ENCODE measurements at places on chromosomes 3 and 15.

DNA sequence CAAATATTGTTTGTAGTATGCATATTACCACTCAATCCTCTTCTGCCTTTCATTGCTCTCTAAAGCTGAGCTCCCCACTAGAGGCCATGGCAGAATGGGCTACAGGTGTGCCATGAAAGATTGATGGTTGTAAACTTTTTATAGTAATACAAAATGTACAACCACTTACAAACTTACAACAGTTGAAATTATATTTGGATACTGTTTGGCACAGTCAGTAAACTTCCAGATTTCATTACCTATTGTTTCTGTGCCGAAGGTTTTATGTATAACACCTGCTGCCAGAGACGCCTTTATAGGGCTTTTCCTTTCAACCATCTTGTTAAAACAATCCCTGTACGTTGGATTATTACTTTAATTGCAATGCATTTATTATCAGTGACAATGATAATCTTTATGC, 7.0 kb downstream of the ROPN1 start:
- DNase-seq: no peak

GRCh38 chr3:97610626-97611025, 153.9 kb upstream of the ARL6 start:
- DNase-seq: no peak

GRCh38 chr3:193301433-193301832, 60.4 kb downstream of the PLAAT1 start:
- DNase-seq: no peak

DNA sequence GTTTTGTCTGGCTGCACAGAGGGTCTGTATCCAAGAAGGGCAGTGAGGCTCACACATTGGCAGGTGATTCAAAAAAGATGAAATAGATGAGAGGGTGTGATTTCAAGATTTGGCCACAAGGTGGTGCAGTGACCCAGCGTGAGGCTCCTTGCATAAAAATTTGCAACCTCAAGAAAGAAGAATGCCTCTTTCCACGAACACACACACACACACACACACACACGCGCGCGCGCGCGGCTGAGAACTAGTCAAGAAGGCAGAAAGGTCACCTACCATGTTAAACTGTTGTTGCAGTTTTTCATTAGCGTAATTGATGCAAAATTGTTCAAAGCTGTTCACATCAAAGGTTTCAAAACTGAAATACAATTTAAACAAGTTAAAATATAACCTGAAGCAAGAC, 39.2 kb downstream of the MYO5C start:
- DNase-seq: peak; percentile 67

DNA sequence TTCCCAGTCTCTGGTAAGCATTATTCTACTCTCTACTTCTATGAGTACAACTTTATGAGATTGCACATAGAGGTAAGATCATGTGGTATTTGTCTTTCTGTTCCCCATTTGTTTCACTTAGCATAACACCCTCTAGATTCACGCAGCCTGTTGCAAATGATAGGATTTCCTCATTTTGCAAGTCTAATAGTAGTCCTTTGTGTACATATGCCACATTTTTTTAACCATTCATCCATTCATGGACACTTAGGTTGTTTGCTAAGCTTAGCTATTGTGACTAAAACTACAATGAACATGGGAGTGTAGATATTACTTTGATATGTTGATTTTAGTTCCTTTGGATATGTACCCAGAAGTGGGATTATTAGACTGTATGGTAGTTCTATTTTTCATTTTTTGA, 717.9 kb upstream of the ALCAM start:
- no peak for DNase-seq

DNA sequence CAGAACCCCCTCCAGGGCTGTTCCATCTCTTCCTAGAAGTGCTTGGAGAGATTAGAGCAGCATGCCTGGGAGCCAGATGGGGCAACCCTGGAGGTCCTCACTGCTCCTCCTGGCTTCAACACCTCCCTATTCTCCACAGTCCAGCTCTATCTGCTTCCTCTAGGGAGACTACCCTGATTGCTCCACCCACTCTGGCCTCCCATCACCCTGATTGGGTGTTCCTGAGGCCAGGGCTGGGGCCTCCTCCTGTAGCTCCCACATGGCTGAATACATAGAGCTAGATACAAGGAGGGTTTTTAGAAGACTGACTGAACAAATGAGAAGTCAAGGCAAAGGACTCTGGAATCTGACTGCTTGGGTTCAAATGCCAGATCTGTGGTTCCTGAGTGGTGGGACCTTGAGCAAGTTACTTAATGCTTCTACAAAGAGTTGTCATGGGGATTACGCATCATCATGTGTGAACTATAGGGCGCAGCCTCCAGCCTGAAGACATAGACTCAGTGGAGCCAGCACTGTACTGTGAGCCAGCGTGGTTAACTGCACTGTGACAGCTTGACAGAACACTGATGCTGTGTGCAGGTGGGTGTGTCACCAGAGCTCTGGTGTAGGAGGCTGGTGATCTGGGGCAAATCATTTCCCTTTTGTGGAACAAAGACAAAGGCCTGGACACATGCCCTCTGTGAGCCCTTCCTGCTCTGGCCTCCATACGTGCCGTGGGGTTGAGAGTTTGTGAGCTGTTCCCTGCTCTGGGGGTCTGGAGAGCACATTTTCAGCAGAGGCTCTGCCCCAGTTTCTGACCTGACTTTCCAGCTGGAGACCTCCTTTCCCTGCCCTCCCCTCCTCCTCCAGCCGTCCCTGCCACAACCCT, 74.8 kb downstream of the SCN5A start:
- no peak for DNase-seq

- no peak for DNase-seq
Measured at GRCh38 chr3:134463676-134464063, 22.1 kb downstream of the ANAPC13 start.

DNA sequence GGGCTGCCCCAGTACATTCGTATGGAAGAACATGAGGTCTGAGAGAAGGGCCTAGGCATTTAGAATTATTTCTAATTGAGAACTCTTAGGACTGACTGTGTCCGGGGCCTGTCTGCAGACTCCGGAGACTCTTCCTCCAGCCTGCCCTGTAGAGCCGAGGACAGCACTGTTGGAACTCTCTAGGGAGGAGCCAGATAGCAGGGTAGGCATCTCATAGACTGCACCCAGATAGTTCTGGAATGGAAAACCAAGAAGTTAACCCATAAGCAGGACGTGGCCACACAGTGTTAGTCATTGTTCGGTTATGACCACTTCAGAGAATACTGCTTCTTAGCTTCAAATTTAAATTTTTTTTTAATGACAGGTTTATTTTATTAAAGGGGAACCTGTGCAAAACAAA, 59.5 kb downstream of the SNRK start:
- no peak for DNase-seq

- DNase-seq: no peak
Measured at GRCh38 chr15:29451201-29451781, 181.7 kb upstream of the NSMCE3 start.

GRCh38 chr3:134282659-134283047, 32.0 kb upstream of the RYK start:
- DNase-seq: no peak

- peak; percentile 83 for DNase-seq
Measured at GRCh38 chr15:36449084-36449661, 130.3 kb upstream of the CDIN1 start.

DNA sequence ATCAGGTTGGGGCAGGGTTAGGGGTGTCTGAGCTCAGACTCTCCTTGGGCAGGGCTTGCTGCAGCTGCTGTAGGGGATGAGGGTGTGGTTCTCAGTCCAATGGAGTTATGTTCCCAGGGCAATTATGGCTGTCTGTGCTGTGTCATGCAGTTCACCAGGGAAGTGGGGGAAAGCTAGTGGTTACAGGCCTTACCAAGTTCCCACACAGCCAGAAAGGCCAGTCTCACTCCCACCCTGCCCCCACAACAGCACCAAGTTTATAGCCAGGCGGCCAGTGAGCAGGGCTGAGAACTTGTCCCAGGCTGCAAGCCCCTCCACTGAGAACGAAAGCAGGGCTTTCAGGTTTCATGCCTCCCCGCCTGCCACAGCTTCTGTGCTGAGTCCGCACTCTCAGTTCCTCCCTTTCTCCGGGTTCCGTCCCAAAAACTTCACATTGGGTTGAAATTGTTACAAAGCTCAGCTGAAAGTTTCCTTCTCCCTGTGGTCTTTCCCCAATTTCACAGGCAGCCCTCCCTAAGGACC, 19.6 kb upstream of the CPOX start:
- no peak for DNase-seq

- no peak for DNase-seq
Measured at GRCh38 chr3:71478568-71478967, 105.0 kb downstream of the FOXP1 start.

GRCh38 chr3:15313461-15313860, 18.9 kb downstream of the SH3BP5 start:
- no peak for DNase-seq

GRCh38 chr15:52709187-52709981, 30.2 kb upstream of the ATOSA start:
- DNase-seq: no peak

DNA sequence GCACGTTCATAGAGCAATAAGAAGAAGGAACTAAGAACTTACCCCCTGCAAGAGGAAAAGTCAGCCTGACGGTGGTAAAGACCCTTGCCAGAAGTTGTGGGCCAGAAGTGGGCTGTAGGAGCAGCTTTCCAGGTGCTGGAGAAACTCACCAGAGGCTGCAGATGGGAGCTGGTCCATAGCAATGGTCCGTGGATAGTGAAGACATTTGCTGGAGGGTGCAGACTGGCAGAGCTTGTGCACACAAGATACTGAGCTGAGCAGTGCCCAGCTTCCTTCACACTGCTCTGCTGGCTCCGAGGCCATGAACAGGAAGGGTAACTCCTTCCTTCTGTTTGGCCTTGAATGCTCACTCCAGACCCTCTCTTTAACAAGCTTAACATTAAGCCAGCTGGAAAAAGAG, 149.8 kb upstream of the BNIP2 start:
- no peak for DNase-seq

DNA sequence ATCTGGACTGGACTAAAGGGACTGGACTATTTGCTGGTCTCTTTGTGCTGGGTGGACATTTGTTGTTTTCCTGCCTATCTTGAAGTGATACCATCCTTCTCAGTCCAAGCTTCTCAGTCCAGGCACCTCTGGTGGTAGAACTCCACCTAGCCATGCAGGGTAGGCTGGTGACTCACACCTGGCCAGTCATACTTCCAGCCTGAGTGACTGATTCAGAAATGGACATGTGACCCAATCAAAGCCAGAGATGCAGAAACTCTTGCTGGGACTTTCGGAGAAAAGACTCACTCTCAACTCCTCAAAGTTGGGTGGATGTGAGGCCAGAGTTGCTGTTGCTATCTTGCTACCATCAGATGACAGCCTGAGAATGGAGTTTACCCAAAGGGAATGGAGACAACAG, 5.6 kb upstream of the ASB14 start:
- no peak for DNase-seq

DNA sequence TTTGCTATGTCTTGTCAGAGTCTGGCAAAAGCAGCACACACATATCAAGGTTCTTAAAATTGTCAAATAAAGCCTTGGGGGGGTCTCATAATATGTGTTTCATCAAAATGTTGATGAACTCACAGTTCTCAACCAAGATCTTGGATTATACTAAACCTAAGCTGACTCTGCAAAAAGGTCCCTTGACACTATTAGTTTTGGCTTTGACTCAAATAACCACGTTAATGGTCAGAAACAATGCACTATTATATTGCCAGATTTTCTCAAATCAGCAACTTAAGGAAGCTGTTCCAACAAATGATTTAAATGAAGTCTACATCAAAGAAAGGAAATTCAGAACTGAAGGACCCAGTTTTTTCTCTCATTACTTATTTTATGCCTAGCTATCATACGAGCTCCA, 1063.9 kb downstream of the ROBO1 start:
- DNase-seq: no peak

GRCh38 chr3:110928016-110928662, 143.5 kb upstream of the NECTIN3 start:
- no peak for DNase-seq

GRCh38 chr15:60935130-60935529, 294.0 kb downstream of the RORA start:
- DNase-seq: no peak

- DNase-seq: no peak
Measured at GRCh38 chr3:24437326-24437725, 57.3 kb downstream of the THRB start.

GRCh38 chr3:5426094-5426883, 238.8 kb downstream of the EDEM1 start:
- DNase-seq: peak; percentile 77

DNA sequence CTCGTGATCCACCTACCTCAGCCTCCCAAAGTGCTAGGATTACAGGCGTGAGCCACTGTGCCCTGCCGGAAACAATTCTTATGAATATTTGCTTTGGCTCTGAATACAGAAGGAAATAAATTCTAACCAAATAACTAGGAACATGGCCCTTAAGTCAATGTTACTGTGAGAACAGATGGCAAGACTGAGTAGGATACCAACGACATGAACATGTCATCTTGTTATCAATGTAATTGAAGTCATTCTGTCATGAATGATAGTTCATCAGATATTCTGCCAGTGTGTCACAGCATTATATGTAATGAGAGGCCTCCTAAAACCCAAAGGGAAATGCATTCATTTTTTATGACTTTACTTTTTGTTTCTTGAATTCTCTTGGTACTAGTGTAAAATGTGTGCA, 548.8 kb downstream of the MCTP2 start:
- DNase-seq: no peak

- no peak for DNase-seq
Measured at GRCh38 chr15:71708741-71709140, 101.6 kb upstream of the NR2E3 start.

DNA sequence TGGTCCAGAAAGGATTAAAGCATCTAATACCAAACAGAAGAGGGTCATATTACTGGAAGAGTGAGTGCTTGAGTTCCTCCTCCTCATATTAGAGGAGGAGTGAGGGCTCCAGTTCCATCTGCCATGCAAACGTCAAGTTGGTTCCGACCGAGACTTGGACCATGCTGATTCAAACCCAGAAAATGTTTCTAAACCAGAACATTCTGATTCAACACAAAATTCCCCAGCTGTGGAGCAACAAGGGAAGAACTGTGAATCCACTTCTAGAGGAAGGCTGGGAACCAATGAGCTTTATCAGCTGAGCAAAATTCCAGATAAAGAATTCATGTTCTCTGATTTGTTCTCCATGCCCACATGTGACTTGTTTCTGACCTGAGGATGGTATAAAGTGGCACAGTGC, 135.6 kb upstream of the WNT5A start:
- DNase-seq: no peak

GRCh38 chr15:66909381-66909890, 156.0 kb upstream of the SMAD3 start:
- no peak for DNase-seq

GRCh38 chr15:79357566-79357965, 46.7 kb downstream of the TMED3 start:
- no peak for DNase-seq

DNA sequence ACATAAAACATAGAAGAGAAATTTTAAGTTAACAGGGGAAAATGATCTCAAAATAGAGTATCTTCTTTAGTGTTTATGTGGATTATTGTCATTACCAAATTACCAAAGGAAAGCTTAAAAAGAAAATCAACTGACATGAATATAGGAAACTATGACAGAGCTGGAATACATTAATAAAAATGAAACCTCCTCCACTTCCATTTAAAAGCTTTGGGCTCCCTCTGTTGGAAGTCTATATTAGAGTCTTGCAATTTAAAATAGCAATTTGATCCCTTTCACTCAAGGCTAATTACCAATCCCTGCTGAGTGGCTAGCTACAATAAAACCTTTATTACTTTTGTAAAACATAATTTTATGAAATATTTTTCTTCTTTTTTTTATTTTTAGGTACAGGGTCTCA, 61.4 kb upstream of the IMPG2 start:
- peak; percentile 8 for DNase-seq
